GDM1 (cell line): ENCODE measurements at places on chromosomes 2 and 18.

DNA sequence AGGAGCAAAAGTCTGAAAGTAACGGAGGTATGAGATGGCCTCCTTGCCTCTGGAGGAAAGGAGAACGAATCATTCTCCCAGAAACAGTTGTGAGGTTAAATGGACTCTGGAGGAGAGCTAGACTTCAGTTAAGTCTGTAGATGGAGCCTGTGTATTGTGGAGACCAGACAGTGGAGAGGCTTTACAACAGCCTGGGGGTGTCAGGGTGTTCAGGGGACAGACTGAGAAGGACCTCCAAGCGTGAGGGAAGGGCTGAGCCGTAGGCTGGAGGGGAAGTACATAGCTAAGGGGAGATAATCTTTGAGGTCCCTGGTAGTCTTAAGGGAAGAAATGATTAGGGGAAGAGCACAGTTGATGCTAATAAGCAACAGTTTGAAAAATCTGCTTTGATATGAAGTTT is 76.6 kb downstream of the GALNT1 start:
- no peak for DNase-seq

GRCh38 chr2:196230061-196230854 is 58.9 kb upstream of the STK17B start:
- DNase-seq: no peak

DNA sequence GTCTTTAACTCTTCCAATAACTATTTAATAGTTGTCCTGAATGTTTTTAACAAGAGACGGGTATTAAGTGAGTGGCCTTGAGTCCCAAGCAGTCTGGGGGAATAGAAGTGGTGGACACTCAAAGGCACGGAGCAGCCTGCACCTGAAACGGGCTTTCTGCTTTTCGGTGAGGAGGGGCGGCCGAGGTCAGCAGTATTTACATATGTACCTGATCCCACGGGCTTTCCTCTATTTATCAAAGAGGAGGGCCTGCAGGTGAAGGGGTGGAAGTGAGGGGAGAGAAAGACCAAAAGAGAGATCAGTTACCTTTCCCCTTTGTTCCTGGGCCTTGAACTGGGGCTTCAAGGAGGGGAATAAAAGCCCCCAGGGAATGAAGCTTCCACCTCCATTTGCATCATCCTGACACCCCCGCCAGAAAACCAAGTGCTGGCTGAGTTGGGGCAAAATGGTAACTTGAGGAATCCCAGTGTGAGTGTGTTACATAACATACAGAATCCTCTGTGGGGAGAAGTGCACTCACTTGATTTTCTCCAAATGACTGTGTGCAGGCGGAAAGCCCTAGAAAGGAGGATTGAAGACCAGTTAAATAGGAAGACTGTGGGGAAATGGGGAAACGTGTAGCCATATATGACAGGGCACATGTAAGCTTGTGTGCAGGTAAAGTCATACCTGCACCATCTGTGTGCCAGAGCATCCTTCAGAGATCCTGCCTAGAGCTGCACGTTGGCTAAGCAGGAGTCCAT is 12.4 kb downstream of the POU3F3 start:
- no peak for DNase-seq

DNA sequence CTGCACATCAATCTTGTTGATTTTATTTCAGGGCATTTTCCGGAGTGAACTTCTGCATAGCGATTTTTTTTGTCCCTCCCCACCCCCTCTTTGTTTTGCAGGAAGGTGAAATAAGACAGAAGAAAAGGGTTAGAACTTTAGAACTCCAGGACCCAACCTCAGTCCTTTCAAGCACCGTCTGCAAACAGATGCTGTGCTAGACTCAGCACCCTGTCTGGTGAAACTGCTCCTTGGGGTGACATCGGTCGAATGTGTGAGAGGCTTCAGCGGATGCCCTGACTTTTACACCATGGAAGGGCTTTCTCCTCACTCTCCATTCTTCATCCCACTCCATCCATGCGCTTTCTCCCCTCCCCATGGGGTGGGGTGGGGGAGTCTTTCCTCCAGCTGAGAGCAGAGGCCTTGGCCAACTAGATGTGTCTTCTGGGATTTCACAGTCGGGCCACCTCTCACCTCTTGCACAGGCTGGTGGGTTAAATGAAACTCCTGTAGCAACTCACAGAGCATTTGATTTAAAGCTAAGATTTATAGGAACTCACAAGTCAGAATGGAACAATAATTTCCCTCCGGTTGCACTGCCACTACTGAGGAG is 43.3 kb upstream of the EDAR start:
- no peak for DNase-seq

- DNase-seq: peak; percentile 65
Measured at GRCh38 chr2:43221763-43222474, 4.5 kb downstream of the ZFP36L2 start.

- DNase-seq: no peak
Measured at GRCh38 chr2:96265349-96265839, 403 bp downstream of the TMEM127 start.

- no peak for DNase-seq
Measured at GRCh38 chr2:226797289-226797988, 2.2 kb downstream of the IRS1 start.

GRCh38 chr2:86747711-86748639 is 27.9 kb downstream of the RMND5A start:
- DNase-seq: no peak

- peak; percentile 33 for DNase-seq
Measured at GRCh38 chr2:157628477-157629415, at the start of gene ACVR1C. Gene ACVR1C, minus strand, starts transcription at chr2:157628864. Its CDS starts 220 bp downstream, at chr2:157628644.

GRCh38 chr2:38830526-38831159 is 45.1 kb downstream of the DHX57 start:
- no peak for DNase-seq

DNA sequence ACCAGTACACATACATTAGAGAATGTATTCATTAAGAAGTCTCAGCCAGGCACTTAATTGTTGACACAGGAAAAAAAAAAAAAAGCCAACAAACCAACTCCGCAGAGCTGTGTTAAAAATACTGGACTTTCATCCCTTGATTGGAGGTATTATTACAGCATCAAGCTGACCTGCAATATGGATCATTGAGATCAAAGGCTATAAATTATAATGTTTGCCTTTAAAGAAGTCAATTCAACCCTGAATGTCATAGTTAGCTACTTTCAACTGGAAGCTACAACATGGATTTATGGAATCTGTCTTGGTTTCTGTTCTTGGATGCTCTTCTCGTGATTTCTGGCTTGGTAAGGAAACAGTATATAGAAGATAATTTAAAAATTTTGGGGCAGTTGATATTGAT is at the start of gene MEP1B:
Gene MEP1B (plus strand): TSS at position 250 of the 400 bp plus-strand sequence. CDS start 32 bp downstream, at position 282.
- DNase-seq: no peak

GRCh38 chr2:226325526-226325925 is 474.1 kb downstream of the IRS1 start:
- DNase-seq: no peak

- no peak for DNase-seq
Measured at GRCh38 chr18:22311301-22311700, 106.4 kb downstream of the CTAGE1 start.

DNA sequence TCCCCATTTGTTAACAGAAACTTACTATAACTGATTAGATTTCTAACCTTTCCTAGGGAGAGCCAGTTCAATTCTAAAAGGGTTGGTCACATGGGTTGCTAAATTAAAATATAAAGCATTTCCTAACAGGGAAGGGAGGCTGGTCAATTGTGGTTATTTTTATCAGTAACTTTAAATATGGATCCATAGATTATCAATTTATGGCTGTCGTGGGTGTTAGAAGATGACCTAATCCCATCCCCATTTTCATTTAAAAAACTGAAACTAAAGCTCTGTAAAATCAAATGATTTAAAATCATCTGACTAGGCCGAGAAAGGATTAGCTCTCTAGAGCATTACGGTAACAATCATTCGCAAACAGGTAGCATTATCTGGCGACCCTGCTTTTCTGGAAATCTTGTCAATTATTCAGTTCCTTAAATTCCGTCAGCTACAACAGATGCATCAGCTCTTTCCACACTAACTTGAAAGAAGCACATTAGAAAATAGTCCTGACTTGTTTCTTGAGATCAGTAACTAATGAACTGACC is 953 bp upstream of the HNRNPA3 start:
- DNase-seq: no peak

DNA sequence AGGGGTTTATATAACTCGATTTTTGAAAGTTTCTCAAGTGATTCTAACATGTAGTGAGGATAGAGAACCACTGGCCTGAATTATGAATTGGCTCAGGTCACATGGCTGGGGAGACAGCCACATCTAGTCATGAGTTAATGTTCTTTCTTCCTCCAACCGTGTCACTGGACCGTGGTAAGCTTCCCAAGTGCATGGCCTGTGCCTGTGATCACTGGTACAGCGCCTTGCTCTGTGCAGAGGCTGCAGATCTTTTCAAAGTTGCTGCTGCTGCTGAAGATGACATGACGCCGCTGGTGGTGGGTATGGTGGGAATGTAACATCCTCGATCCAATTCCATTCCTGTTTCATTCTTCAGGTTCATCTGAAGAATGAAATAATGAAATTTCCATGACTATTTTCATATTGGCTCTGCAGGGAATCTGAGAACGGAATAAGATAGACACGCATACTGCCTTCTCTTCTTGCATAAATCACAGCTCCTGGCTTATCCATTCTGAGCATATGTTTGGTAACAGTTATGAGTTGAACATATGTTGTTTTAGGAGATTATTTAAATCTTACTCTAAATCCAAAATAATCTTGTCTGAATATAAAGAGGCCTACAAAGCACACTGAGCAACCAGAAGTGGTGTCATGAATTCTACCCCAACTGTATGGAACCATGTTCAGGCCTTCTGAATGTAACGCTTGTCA is 100.5 kb upstream of the THSD7B start:
- DNase-seq: no peak

GRCh38 chr2:150413366-150413765 is 74.1 kb downstream of the RND3 start:
- DNase-seq: no peak

DNA sequence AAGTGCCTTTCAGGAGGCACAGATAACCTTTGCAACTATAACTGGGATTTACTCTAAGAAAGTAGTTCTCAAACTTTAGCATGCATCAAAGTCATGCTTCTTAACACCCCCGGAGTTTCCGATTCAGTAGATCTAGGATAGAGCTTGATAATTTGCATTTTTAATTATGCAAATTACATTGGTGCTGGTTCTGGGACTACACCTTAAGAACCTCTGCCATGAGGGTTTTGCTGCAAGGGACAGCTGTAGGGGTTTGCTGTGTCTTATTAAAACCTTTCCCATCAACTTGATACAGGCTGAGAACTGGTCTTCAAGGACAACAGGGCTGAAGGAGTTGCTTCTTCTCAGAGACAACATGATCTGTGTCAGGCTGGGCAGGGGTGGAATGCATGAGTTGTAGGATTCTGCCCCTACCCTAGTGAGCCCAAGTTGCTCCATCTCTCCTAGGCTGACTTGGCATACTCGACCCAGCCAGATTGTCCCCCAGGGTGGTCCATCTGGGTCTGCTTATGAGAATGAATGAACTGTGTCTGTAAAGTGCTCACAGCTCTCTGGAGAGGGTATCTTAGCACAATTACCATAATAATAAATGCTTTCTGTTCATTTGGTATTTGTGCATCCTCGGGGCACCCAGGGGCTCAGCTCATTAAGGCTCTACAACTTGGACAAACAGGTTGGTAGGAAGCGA is 232.7 kb downstream of the CLIP4 start:
- no peak for DNase-seq

DNA sequence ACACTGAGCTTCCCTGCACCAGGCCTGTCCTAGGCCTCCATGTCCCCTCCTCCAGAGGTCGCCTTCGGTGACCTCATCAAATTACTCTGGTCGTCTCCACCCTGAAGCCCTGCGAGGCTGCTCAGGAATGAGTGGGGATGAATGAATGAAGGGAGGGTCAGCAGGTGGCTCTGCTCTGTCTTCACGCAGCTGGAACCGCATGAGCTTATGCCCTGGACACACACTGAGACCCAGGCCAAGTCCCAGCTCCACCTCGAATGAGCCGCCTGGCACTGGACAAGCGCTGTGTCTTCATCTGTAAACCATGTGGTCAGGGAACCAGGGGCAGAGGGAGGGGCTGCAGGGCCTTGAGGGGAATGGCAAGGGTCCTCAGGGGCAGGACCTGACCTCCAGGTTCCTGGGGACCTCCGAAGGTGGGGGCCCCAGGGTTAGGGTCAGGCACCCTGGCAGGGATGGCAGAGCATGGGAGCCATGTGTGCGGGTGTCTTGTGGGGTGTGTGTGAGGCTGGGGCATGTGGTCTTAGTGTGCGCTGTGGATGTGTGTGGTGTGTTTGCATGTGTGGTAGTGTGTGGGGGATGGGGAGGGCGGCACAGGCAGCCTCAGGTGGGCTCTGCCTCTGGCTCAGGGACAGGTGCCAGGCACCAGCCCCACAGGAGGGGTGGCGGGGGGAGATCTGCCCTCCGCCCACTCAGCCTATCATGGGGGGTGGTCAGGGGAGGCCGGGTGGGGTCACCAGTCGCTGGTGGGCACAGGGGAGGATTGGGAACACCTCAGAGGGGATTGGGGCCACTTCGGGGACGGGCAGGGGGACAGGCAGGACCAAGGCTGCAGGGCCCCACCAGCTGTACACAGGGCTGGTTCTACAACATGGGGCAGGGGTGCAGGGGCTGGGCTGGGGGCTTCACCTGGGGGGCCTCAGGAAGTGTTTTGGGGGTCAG is 13.9 kb downstream of the ODC1 start:
- DNase-seq: no peak

- no peak for DNase-seq
Measured at GRCh38 chr2:200408428-200409316, 101.2 kb downstream of the KCTD18 start.

- no peak for DNase-seq
Measured at GRCh38 chr2:64770781-64771334, 117.1 kb upstream of the SERTAD2 start.

DNA sequence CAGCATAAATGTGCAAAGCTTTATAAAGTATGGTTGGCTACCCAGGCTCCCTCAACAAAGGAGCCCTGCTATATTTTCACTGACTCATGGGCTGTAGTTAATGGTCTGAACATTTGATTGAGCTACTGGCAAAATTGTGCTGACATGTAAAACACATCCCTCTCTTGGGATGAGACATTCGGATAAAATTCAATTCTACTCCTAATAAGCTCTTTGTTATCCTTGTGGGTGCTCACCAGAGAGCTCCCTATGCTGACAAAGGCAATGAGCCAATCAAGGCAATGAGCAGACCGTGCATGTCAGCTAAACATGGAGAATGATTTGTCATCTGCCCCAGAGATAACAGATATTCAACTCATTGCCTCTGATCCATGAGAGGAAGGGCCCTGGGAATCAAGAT is 27.7 kb downstream of the SERPINB8 start:
- DNase-seq: no peak

DNA sequence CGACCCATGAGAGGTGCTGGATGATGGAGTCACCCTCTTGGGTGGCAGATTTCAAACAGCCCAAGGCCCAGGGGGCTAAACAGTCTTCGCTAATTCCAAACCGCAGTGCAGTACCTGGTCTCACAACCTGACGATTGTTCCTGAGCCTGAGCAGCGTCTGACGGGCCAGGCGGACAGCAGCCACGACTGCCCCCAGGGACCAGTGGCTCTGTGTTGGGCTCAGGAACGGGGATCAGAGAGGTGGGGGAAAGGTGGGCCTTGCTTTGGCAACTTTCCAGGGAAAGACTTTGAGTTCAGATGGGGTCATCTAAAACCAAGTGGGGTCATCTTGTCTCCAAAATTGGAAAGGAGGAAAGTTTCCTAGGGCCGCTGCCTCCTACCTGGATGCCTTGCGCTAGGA is 492 bp downstream of the COLEC11 start:
- DNase-seq: no peak

- no peak for DNase-seq
Measured at GRCh38 chr18:3118195-3119010, 101.4 kb downstream of the MYOM1 start.
